ENCODE measurements at places on chromosomes 6 and 20. TPM values are rescaled to one million over a fixed set of nuclear protein-coding genes. Genes with fewer than 3 reads are reported as not detected.

DNA sequence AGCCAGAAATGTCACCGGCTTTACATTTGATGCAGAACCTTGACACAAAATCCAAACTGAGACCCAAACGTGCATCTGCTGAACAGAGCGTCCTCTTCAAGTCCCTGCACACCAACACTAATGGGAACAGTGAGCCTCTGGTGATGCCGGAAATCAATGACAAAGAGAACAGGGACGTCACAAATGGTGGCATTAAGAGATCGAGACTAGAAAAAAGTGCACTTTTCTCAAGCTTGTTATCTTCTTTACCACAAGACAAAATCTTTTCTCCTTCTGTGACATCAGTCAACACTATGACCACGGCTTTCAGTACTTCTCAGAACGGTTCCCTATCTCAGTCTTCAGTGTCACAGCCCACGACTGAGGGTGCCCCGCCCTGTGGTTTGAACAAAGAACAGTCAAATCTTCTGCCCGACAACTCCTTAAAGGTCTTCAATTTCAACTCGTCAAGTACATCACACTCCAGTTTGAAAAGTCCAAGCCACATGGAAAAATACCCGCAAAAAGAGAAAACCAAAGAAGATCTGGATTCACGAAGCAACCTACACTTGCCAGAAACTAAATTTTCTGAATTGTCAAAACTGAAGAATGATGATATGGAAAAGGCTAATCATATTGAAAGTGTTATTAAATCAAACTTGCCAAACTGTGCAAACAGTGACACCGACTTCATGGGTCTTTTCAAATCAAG lies 108.4 kb downstream of the RTN4IP1 start:
- DNase-seq = peak; percentile 73

- no peak for DNase-seq
Observed at GRCh38 chr6:112835078-112835477, 487.9 kb downstream of the RFPL4B start.

- no peak for DNase-seq
Observed at GRCh38 chr6:47400581-47400980, 77.0 kb upstream of the CD2AP start.

DNMT3B gene
- 0.63 TPM for total RNA-seq

RFX6 gene
- not detected for total RNA-seq

DLK2 gene
- total RNA-seq = 9.0 TPM
